ENCODE measurements at places on chromosomes 2 and 18.

GRCh38 chr2:10891390-10891789, 20.3 kb upstream of the KCNF1 start:
- DNase-seq: no peak

GRCh38 chr2:68987021-68987503, 12.6 kb downstream of the GKN1 start:
- no peak for DNase-seq

DNA sequence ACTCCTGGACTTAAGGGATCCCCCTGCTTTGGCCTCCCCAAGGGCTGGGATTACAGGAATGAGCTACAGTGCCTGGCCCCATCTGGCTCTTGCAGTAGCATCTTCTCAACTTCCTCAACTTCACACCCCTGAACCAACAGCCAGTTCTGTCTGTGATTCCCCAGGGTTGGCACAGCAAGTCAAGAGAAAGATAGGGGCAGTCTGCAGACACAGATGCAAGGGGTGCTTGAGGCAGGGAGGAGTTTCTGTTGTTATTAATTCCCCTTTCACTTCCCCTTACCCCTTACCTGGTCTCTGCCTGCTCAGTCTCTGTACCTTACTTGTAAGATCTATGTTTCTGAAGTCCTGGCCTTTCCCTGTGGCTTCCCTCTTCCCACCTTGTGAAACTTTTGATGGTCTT, 54.1 kb upstream of the MEX3C start:
- DNase-seq: no peak

DNA sequence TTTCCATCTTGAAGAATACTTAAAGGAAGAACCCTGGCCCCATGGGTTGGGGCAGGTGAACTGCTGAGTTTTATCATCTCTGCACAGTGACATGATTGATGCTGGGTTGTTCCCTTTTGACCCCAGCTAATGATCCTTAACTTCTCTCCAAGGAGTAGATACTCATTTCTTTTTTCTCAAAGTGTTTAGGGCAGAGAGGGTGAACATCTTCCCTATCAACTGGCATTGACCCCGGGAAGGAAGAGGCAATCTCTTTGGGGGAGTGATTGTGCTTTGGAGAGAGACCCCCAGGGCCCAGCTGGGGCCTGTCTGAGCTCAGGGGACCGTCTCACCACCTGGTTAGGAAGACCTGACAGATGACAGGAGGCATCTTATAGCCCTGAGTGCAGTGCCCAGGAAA, 190.6 kb downstream of the FHOD3 start:
- DNase-seq: no peak

DNA sequence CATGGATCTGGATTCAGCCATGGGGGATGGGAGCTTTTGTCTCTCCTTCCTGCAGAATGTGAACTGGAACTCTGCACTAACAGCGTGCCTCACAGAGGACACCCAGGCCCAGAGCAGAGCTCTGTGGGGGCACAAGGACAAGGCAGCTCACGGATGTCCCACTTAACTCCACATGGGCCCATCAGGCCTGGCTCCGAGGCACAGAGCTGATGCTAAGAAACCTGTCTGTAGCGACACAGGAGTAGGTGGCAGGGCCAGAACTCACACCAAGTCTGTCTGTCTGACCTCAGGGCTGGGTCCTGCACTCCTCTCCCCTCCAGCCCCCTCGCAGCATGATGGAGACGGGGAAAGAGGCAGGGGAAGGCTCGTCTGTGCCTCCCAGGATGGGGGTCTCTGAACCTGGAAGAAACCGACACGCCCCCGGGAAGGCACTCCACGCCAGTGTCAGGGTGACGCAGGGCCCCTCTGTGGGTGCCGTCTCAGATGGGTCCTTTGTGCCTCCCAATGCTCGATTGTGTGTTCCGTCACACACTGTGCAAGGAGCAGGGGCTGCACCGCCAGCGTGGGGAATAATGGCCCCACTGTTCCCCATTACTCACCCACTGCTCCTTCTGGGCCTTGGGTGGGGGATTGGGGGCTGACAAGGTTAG, 36.6 kb downstream of the FAM178B start:
- no peak for DNase-seq

- DNase-seq: no peak
These were observed 90.6 kb downstream of the ADAM23 start for GRCh38 chr2:206533977-206534376.
